ENCODE measurements at places on chromosomes 16 and 17.

GRCh38 chr16:56600398-56600999 lies 7.9 kb upstream of the MT2A start:
- peak; percentile 72 for DNase-seq

GRCh38 chr17:4054446-4054845 lies 88.4 kb downstream of the ZZEF1 start:
- DNase-seq: no peak

- DNase-seq: no peak
Measured at GRCh38 chr17:68389041-68389440, 68.3 kb downstream of the WIPI1 start.

GRCh38 chr16:49366669-49367068 lies 6.9 kb upstream of the C16orf78 start:
- no peak for DNase-seq

DNA sequence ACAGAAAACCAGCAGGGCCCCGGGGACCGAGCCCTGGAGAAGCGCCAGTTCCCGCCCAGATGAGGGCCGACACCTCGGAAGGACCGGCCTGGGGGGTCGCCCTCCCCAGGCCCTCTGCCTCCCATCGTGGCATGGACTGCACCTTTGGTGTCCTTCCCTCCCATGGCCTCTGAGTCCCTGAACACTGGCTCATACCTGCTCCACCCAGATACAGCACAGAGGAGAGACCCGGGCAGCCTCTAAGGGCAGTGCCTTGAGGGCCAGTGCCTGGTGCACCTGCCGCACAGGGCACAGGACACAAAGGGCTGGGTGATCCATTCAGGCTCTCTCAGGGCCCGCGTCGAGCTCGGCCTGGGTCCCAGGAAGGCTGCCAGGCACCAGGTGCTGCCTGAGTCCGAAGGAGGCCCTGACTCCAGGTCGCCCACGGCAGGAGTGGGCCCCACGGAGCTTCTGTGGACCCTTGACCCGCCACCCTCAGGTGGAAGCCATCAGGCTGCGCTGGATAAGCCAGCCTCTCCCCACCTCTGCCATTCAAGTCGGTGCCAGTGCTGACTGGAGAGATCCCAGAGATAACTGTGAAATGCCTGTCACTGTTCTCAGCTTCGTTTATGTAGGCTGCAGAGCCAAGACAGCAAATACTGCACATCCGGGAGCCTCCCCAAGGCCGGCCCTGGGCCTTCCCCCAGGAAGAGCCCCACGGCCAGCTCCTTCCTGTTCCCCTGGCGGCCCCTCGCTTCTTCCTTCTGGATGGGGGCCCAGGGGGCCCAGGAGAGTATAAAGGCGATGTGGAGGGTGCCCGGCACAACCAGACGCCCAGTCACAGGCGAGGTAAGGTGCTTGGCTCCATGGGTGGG lies at the start of gene ZG16B:
ZG16B (plus strand) TSS at position 803 of the 854 bp plus-strand sequence. CDS start 139 bp downstream, outside the sequence.
- peak; percentile 18 for DNase-seq

- no peak for DNase-seq
Measured at GRCh38 chr17:65446043-65446442, 115.4 kb downstream of the AXIN2 start.

- no peak for DNase-seq
Measured at GRCh38 chr16:89655062-89655643, 2.4 kb downstream of the CHMP1A start.

DNA sequence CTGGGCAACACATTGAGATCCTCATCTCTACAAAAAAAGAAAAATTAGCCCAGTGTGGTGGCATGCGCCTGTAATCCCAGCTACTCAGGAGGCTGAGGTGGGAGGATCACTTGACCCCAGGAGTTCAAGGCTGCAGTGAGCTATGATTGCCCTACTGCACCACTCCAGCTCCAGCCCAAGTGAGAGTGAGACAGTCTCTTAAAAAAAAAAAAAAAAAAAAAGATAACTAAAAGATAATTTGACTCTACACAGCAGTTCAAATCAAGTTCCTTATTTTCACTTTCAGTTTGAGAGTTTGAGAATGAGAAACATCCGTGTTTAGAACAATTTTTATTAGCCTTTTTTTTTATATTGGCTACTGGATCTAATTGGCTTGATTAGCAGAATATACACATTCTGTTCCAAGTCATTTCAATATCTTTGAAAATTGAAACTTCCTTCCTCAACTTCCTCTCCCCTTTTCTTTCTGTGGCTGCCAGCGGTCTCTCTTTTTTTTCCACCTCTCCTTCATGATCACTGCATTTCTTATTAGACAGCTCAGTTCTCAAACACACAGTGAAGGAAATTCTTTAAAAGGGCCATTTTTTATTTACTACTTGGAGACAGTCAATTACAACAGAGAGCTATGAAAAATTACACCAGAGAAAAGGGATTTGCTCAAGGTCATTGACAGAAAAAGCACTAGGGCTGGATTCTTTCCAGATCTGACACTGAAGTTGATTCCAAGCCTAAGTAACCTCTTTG lies 4.5 kb upstream of the ACSF2 start:
- DNase-seq: no peak

- no peak for DNase-seq
Measured at GRCh38 chr17:37123386-37123785, 174.6 kb downstream of the AATF start.

Measured in epithelial cell of esophagus (primary cell).